Stimulated activated CD8-positive, alpha-beta memory T cell treated with anti-CD3 and anti-CD28 coated beads, Interleukin-2, amount 100 ng/mL, for 1 hour (primary cell): ENCODE measurements at places on chromosomes 13 and 19.

GRCh38 chr19:6263735-6264444, 15.9 kb downstream of the MLLT1 start:
- DNase-seq = no peak

- no peak for DNase-seq
These were observed 1.8 kb downstream of the ETHE1 start for GRCh38 chr19:43524922-43525835.

- DNase-seq = no peak
These were observed at the start of gene WTIP for GRCh38 chr19:34480971-34481841. Gene WTIP (plus strand): TSS chr19:34481758. CDS start chr19:34481975, 217 bp downstream.

DNA sequence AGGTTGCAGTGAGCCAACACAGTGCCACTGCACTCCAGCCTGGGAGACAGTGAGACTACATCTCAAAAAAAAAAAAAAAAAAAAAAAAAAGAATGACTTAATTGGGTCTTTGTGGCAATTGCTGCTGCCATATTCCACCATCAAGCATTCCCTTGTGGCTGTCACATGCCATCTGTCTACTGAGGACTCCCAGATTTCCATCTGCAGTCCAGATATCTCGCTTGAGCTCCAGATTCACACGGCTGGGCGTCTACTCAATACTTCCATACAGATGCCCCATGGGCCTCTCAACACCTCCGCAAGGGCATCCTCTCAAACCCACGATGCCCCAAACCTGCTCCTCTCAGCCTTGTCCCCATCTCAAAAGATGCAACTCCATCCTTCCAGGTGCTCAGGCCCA, 12.9 kb downstream of the TMEM143 start:
- DNase-seq = no peak

DNA sequence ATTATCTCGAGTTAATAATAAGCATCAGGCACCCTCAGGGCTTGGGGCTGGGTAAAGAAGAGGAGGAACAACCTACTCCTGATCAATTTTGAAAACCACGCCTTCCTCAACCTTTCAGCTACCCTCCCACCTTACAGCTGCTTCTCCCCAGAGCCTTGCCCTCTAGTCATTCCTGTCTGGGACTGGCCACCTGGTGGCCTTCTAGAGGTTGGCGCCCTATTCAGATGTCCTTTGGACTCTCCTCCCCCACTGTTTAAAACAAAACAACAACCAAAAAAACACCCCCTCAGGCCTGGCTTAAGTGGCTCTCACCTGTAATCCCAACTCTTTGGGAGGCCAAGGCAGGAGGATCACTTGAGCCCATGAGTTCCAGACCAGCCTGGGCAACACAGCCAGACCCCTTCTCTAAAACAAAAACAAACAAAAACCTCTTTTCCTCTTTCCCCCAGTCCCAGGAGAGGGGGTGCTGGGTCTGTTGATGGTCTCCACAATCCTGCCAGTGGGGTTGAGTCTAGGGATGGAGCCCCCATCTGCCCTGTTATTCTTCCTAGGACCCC, 62.3 kb downstream of the CCDC70 start:
- no peak for DNase-seq

DNA sequence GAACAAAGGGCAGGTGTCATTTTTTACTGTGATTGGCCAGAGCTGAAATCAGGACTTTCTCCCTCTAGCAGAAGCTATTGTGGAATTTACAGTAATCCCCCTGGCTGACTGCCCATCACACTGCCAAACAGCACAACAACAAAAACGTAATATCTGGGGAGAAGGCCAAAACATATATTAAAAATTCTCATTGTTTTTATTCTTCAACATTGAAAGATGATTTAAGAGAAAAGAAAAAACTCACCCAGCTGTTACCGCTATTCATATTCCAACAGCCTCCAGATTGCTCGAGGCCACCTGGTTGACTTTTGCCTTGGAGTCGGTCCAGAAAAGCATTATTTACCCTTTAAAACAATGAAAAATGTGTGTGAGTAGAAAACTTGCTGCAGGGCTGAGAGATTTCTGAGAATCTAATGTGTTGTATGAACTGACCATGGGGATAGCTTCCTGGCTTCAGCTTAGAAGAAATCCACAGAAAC, 97.2 kb downstream of the EPSTI1 start:
- DNase-seq = no peak

- DNase-seq = no peak
These were observed 19.9 kb downstream of the CEBPG start for GRCh38 chr19:33393286-33394005.

GRCh38 chr13:93774506-93774905, 547.9 kb downstream of the GPC6 start:
- no peak for DNase-seq

GRCh38 chr19:53944933-53945332, 17.8 kb upstream of the CACNG8 start:
- DNase-seq = no peak

DNA sequence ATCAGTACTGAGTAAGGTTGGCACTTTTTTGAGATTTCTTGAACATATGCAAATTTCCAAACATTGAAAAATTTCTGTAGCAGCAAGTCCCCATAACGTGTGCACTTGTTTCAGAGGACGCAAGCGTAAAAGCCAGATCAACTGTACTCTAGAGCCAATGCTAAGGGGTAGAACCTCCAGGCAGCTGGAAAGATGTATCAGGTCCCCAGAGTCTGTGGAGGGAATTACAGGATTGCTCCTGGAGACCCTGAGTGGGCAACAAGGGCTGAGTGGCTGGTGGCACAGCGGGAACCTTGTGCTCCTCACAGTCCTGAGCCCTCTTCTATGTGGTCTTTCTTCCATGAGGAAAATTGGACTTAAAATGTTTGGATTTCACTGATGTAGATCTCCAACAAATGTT, 53.9 kb upstream of the AMER2 start:
- no peak for DNase-seq

- DNase-seq = no peak
These were observed 390.7 kb downstream of the DLEU7 start for GRCh38 chr13:50452756-50453155.

GRCh38 chr13:30600496-30600895, 17.2 kb upstream of the USPL1 start:
- no peak for DNase-seq

- no peak for DNase-seq
These were observed 9.9 kb upstream of the PRODH2 start for GRCh38 chr19:35822579-35822978.

- no peak for DNase-seq
These were observed 86.4 kb upstream of the SOX21 start for GRCh38 chr13:94798738-94799137.

DNA sequence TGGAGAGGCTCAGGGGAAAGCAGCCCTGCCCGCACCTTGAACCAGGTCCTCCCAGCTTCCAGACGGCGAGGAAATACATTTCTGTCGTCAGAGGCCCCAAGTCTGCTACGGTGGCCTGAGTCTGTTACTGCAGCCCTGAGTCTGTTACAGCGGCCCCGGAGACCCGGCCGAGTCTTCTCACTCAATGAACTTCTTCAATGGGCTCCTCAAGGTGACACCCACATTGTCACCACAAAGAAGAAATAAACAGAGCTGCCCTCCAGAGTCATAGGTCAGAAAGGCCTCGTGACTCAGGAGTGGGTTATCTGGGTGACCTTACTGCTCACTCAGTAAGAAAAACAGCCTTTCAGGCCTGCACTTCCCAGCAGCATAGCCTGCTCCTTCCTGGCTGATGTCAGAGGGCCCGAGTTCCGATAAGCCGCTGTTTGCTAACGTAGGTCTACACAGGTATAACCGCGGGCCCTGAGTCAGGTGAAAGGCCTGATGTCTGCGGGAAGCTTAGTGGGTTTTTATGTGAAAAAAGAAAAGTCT, 66.9 kb upstream of the TM9SF2 start:
- peak; percentile 59 for DNase-seq

GRCh38 chr19:10896851-10897526, 25.6 kb downstream of the CARM1 start:
- no peak for DNase-seq

GRCh38 chr13:51856027-51856736, 5.6 kb upstream of the CCDC70 start:
- no peak for DNase-seq

GRCh38 chr19:19743176-19743575, 10.3 kb upstream of the ZNF14 start:
- no peak for DNase-seq

DNA sequence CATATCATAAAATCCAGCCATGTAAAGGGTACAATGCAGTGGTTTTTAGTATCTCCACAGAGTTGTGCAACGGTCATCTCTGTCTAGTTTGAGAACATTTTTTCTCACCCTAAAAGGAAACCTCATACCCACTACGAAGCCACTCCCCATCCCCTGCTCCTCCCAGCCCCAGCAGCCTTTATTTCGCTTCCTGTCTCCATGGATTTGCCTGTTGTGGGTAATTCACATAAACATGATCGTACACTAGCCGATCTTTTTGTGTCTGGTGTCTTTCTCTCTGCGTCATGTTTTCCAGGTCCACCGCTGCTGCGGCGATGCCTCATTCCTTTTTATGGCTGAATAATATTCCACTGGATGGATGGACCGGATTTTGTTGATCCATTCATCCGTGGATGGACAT, 28.6 kb downstream of the BICRA start:
- no peak for DNase-seq

GRCh38 chr19:3670796-3671679, 29.2 kb downstream of the PIP5K1C start:
- no peak for DNase-seq

DNA sequence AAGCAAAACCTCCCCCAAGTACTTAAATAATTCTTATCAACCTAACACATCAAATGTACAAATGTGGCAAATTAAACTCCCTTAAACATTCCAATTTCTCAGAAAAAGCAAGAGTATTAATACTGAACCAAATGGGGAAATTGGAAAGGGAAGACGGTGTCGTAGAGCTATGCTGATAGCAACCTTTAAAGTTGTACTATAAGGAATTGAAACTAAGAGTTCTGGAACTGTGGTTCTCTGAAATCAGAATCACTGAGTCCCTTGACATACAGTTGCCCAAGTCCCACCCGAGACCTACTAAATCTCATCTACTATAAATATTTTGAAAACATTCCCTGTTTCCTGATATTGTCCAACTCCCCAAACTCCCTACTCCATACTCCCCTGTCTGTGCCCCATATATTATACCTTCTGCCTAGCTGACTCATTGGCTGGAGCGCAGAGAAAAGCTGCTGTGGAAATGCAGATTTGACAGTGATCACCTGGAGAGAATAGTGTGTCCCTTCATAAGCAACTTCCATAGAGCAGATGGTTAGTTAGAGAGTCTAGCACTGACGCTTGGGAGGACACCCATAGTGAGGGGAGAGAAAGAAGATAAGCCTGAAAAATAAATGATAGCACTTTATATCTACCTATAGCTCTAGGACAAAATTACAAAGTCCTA, 51.4 kb upstream of the ITM2B start:
- DNase-seq = no peak

DNA sequence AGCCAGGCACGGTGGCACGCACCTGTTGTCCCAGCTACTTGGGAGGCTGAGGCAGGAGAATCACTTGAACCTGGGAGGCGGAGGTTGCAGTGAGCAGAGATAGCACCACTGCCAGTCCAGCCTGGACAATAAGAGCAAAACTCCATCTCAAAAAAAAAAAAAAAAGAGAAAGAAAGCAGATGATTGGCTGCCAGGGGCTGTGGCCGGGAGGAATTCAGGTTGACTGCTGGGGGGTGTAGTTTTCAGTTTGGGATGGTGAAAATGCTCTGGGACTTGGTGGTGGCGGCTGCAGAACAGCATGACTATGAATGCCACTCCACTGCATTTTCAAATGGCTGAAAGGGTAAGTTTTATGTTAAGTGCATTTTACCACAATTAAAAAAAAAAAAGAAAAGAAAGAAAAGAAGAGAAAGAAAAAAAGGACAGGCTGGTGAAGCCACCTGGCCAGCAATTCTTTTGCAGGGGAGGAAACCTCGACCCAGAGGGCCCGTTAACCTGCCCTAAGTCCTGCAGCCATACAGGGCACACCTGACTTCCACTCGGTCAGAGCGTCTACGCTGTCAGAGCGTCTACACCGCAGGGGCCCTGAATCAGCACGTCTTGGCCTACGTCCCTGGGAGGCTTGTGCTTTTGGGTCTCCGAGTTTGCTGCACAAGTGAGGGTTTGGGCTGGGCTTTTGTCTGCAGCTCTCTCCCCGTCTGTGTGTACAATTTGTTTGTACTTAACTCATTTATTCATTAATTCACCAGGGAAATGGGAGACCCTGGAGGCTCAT, 3.6 kb downstream of the ISOC2 start:
- DNase-seq = no peak

GRCh38 chr13:97914540-97914939, 38.9 kb upstream of the IPO5 start:
- no peak for DNase-seq

DNA sequence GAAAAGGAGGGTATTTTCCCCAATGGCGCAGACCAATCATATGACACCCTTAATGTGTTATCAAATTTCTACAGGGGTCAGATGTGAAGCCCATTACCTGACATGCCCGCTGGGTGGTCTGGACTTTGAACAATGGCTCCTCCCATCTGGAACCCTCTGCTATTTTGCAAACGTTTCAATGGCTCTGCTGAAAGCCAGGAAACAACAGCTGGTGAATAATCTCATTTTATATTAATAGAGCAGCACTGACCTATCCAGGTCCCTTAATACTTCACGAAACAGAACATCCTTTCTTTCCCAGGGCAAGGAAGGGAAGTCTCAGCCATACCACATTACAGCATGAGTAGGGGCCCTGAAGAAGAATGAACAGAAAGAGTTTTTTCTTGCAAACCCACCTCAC, 20.3 kb upstream of the KPNA3 start:
- no peak for DNase-seq

DNA sequence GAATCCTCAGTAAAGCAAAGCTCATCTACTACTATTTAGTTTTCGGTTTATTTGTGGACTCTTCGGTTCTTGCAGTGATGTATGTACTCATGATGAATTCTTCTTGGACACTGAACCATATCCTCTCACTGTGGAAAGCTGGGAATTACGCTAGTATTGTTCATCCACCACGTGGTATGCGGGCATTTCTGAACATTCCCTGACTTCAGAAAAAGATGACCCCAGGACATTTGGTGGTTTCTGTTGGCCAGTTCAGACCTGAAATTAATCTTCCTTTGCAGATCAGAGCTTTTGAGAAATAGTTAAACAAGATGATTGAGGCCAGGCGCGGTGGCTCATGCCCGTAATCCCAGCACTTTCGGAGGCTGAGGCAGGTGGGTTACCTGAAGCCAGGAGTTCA, 25.3 kb upstream of the FBN3 start:
- no peak for DNase-seq

GRCh38 chr19:55625004-55625326, 599 bp upstream of the ZNF784 start:
- DNase-seq = no peak

- no peak for DNase-seq
These were observed 56.4 kb downstream of the SIPA1L3 start for GRCh38 chr19:37963190-37963936.

DNA sequence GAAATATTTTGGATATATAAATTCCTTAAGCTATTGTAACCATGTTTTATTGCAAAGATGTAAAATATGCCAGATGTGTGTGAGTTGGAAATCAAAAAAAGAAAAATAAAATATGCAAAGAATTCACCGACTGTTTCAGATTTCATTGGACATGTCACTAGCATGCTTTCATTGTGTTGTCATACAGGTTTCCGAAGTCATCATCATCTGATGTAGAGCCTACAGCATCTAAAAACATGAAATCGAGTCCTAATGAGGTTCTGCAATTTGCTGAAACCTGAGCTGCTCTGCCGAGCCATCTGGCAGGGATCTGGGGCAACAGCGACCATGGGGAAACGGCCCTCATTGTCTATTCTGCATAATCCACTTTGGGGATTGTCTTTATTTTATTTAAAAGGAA, 196.1 kb upstream of the MAB21L1 start:
- no peak for DNase-seq
